ENCODE measurements at places on chromosomes 11 and 22. TPM values are rescaled to one million over a fixed set of nuclear protein-coding genes. Genes with fewer than 3 reads are reported as not detected.

Gene MS4A3
- total RNA-seq, result not detected

Gene PKNOX2
- total RNA-seq, result 2.6 TPM

Gene MACROD1
- total RNA-seq, result 41.7 TPM

Gene MIAT
- total RNA-seq, result 0.39 TPM

Gene ATG16L2
- 3.4 TPM for total RNA-seq
